Fibroblast of the conjunctiva (primary cell): ENCODE measurements at places on chromosomes 1 and 21.

DNA sequence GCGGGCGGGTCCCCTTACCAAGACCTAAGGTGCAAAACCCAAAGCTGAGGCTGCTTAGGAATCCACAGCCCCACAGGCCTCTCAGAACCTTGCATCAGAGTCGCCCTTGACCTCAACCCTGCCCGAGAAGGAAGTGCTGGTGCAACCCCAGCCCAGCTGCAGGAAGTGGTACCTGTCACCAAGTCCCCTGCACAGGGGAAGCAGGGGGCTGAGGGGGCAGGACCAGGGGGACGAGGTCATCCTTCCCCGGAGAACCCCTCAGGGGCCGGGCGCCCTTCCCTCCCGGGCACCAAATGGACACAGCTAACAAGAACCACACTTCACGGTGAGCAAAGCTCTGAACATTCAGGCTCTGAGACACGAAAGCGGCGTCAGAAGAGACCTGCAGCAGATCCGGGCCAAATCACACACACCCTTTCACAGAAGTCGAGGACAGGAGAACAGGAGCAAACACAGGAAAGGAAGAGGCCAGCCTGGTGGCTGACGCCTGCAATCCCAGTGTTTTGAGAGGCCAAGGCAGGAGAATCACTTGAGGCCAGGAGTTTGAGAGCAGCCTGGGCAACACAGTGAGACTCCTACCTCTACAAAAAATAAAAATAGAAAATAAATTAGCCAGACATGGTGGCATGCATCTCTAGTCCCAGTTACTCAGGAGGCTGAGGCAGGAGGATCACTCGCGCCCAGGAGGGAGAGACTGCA lies 6.4 kb downstream of the ITGB2 start:
- no peak for DNase-seq

GRCh38 chr21:36627242-36627641 lies 71.7 kb upstream of the SIM2 start:
- no peak for DNase-seq

DNA sequence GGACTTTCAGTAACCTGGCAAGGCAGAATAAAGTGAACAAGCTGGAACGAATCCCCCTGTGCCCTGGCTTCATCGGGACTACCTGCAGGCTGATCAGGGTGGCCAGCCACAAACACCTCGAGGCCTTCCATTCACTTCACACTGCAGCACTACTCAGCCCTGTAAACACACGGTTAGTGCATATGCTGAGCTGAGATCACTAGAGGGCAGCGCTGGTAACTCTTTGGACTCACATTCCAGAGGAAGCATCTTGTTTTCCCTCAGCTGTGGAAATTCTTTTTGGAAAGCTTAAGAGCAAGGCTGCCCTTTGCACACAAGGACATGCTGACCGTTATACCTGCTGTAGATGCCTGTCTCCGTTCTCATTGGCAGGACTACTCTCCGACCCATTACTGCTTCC lies 32.1 kb downstream of the PCSK9 start:
- peak; percentile 21 for DNase-seq

DNA sequence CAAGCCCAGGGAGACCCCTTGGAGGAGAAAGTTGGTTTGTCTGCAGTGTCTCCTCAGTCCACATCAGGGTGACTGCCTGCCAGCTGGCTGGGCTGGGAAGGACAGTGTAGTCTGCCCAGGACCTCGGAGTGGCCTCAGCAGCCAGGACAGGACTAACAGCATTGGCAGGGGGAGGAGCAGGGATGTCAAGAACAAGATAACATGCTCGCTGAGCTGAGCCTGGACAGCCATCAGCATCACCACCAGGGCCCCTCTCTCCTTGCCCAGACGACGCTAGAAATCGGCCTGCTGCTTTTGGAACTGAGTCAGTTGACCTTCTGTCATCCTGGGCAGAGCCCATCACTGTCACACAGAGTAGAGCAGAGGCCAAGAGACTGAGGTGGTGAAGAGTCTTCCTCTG lies 83.6 kb upstream of the CNTN2 start:
- no peak for DNase-seq

- DNase-seq = no peak
These were observed 15.0 kb upstream of the SLC16A1 start for GRCh38 chr1:112971006-112971405.

DNA sequence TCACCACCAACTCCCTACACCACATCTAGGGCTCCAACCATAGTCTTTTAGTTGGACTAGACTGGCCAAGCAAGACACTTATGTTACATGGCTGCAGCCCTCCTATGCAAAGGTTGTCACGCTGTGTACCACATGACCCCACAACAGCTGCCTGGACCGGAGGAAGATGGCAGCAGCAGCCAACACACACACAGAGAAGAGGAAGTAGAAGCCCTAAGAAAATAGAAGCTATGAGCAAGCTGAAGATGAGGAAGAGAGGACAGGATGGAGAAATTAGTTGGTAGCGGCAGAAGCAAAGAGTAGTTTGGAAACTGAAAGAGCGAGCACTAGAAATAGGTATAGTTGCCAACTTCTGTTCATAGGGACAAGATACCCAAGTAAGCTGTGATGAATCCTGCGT lies 60.8 kb upstream of the RALGPS2 start:
- no peak for DNase-seq

DNA sequence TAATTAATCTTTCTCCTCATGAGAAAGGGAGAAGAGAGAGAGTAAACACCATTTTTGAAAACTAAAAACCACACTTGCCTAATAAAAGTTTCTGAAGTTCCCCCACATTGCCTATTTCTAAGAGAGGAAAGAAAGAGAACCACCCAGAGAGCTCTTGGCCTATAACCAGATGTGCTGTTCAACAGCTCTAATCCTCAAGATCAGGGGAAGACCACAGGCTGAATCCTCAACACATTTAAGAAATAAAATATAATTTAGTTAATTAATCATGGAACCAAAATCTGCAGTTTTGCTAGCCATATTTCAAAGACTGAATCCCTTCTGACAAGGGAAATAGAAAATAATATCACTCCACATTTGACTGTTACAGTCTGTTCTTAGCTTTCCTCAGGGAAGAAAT lies 11.9 kb downstream of the PRRX1 start:
- DNase-seq = no peak

DNA sequence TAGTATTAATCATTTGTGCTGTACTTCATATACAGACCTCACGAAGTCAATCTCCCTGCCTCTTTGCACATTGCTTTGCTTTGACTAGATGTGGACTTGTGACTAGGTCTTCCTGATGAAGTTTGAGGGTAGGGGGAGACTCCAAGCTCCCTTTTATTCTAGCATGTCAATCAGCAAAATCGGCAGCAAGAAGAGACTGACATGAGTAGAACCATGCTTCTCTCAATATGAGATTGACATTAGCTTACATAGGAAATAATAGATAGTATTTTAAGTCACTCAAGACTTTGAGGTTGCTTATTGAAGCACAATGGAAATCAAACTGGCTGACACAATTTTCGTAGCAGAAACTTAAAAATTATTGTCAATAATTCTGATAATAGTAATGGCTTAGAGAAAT lies 866.4 kb upstream of the ADAMTS5 start:
- DNase-seq = no peak

DNA sequence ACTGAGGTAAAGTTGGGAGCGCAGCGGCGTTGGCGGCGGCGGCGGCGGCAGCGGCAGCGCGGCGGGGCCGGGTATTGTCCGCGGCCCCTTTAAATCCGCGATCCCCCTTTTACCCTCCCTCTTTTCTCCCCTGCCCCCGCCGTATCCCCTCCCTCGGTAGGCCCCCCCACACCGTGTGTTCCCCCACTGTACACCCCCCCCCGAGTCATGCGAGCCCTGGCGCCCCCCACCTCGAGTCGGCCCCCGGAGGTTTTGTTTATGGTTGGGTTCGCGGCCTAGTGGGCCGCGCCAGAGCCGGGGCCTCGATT lies 169 bp downstream of the UBAP2L start:
- DNase-seq = no peak

GRCh38 chr1:31569596-31570173 lies 6.6 kb upstream of the TINAGL1 start:
- DNase-seq = no peak

DNA sequence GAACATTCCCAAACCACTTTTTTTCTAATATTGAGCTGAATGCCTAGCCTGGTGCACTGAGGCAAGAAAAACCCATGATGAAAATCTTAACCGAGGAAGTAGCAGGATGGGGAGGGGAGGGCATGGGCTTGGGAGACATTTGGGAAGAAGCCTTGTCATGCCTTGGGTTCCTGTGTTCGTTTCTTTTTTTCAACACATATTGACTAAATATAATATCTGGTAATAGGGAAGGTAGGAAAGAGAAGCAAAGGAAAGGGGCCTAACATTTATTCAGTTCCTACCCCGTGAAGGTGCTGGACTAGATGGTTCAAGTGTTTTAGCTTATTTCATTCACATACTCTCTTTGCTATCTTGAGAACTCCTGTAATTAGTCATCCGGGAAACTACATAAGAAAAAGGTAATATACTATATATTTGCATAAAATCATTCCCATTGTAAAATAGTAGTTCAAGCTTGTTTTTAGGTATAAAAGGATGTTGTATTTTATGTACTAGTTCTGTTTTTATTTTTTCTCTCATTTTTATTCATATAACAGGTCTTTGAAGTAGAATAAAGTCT lies 62.1 kb downstream of the ST3GAL3 start:
- DNase-seq = no peak

GRCh38 chr1:219176168-219176567 lies 2.5 kb downstream of the LYPLAL1 start:
- DNase-seq = no peak

GRCh38 chr1:211891708-211892107 lies 61.1 kb upstream of the LPGAT1 start:
- DNase-seq = no peak

DNA sequence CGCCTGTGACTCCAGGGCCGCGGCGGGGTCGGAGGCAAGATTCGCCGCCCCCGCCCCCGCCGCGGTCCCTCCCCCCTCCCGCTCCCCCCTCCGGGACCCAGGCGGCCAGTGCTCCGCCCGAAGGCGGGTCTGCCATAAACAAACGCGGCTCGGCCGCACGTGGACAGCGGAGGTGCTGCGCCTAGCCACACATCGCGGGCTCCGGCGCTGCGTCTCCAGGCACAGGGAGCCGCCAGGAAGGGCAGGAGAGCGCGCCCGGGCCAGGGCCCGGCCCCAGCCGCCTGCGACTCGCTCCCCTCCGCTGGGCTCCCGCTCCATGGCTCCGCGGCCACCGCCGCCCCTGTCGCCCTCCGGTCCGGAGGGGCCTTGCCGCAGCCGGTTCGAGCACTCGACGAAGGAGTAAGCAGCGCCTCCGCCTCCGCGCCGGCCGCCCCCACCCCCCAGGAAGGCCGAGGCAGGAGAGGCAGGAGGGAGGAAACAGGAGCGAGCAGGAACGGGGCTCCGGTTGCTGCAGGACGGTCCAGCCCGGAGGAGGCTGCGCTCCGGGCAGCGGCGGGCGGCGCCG lies at the start of gene SIM2:
Gene SIM2 (plus strand): TSS at position 135 of the 565 bp plus-strand sequence. CDS start 632 bp downstream, outside the sequence.
- no peak for DNase-seq

GRCh38 chr1:92329347-92330129 lies 30.7 kb downstream of the RPAP2 start:
- peak; percentile 29 for DNase-seq

- DNase-seq = no peak
These were observed 22.8 kb downstream of the RNF223 start for GRCh38 chr1:1051127-1051810.

DNA sequence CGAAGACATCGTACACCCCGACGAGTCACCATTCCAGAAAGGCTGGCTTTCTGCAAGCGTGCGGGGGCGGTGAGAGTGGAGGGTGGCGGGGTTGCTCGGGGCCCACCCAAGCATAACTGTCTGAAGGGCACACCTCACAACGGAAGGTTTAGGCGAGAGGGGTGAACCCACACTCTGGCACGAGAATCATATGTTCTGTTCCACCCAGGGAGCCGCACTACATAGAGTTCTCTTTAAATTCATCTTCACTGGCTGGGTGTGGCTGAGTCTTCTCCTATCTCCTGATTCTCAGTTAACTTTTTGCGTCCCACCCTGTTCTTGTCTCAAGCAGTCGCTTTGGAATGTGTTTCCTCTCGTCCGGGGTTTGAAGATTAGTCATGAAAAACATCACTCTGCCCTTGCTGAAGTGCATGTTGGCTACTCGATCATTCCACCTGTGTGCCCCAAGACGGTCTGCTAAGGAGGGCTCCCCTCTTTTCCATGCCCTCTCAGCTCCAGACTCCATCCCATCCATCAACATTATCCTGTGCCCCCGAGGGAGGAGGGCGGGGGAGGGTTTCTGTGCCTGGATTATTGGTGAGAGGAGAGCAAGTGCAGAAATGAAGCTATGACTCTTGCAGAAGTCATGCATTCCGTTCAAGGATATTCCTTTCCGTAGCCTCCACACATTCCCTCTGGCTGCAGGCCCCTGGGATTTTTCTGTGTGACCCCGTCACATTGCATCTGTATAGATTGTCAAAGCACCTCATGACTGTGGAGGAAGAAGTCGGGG lies 53.5 kb upstream of the CD34 start:
- no peak for DNase-seq

GRCh38 chr1:174058624-174059023 lies 36.5 kb upstream of the RC3H1 start:
- DNase-seq = no peak

- no peak for DNase-seq
These were observed 8.6 kb upstream of the LHX4 start for GRCh38 chr1:180221462-180221861.

DNA sequence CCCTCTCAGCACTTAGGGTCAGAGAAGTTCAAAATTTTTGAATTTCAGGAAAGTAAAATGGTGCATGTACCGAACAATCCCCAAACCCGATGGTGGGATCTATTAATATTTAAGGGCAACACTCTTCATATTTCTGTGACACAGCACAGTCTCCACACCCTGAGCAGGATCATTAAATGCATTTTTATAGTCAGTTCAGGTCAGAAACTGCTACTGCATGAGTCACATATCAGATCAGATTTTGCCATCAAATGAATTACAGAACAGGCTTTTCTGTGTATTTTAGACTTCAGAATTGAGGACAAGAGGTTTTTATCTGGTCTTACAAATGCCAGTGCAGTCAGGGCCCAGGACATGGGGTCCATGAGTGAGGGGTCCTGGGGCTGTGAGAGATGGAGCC lies 79.2 kb downstream of the RIPK4 start:
- DNase-seq = no peak

- no peak for DNase-seq
These were observed 17.1 kb upstream of the EPHA2 start for GRCh38 chr1:16172964-16173446.

- no peak for DNase-seq
These were observed 252.6 kb upstream of the SPAG17 start for GRCh38 chr1:118437664-118438063.

DNA sequence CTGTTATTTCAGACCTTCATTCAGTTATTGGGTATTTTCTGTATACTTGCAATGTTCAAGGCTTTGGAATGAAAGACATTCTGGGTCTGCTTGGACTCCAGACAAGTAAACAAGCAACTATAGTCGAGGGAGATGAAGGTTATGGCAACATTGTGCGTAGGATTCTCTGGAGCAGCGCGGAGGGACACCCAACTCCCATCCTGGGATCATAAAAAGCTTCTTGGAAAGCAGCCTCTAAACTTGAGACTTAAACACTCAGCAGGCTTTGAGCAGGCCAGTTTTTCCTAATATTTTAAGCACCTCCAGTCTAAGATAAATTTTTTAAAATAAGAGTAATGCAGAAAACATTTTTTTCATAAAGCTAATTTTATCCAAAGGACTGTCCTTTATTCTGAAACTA lies 7.6 kb upstream of the LYST start:
- no peak for DNase-seq

- DNase-seq = no peak
These were observed 12.5 kb downstream of the TRAF3IP3 start for GRCh38 chr1:209768354-209768774.

- DNase-seq = no peak
These were observed 21.4 kb downstream of the SPSB1 start for GRCh38 chr1:9314111-9314510.
